ENCODE measurements at places on chromosomes 4 and X. TPM values are rescaled to one million over a fixed set of nuclear protein-coding genes. Genes with fewer than 3 reads are reported as not detected.

Gene FGFR3
- 8.1 TPM for total RNA-seq

Gene CXorf49
- 70.9 TPM for total RNA-seq

Gene APLN
- total RNA-seq = 0.36 TPM

Gene SRP72
- 92.2 TPM for total RNA-seq

Gene REELD1
- not detected for total RNA-seq

DNA sequence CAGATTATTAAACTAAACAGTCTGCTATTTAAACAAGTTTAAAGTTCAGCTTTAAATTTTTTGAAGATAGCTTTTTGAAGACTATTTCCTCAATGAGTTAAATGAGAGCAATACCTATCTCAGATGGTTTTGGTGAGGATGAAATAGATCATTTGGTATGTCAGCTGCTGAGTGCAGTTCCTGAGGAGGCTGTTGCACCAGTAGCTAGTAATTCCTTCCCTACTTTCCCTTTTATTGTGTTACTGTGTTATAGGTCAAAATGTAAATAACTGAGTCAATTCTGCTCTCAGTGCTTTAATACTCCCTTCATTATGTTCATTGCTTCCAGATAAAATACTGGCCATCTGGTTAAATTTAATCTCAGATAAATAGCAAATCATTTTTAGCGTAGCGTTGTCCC lies 48.6 kb downstream of the BMPR1B start:
- no peak for DNase-seq

DNA sequence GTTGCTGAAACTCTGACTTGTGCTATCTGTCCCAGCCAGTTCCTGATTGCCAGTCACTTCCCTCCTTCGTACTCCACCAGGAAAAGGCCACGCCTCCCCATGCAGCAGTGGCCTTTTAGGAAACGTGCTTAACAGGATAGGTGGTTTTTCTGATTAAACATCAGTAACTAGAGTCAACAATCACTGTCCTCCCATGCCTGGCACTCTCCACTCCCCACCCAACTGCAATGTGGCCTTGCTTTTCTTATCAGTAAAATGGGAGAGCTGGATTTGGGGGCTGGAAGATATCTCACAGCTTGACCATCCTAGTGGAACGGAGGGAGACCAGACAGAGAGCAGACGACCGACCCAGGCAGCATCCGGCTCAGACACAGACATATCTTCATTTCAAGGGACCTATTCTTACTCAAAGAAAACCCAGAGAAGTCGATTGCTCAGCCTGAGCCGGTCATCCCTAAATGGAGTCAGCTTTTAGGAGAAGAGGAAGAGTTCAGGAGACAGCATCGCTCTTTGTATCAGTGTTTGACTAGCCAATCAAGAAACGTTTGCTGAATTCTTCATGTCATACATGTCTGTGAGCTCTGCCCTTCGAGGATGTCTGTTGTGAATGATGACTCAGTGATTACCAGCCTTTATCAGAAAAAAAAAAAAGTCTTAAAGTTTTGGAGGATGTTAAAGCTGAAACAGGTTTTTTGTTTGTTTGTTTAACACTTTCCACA lies 12.7 kb upstream of the UBA6 start:
- no peak for DNase-seq

DNA sequence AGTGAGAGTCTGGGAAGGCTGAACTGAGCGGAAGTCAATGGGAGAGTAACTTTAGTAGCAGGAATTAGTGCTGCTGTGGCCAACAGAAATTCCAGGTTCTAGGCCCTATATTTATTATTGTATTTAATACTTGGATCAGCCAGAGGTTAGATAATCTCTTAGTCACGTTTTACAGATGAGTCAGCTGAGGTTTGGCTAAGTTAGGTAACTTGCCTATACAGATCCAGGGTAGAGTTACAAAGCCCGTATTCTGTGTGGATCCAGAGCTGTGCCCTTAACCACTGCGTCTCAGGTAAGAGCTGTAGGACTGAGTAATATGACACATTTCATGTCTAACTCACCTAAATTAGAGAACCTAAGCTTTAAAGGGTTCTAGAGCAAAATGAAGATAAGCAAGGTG lies 20.5 kb downstream of the PSMD10 start:
- no peak for DNase-seq

GRCh38 chrX:130028196-130028595 lies 45.8 kb downstream of the BCORL1 start:
- no peak for DNase-seq

DNA sequence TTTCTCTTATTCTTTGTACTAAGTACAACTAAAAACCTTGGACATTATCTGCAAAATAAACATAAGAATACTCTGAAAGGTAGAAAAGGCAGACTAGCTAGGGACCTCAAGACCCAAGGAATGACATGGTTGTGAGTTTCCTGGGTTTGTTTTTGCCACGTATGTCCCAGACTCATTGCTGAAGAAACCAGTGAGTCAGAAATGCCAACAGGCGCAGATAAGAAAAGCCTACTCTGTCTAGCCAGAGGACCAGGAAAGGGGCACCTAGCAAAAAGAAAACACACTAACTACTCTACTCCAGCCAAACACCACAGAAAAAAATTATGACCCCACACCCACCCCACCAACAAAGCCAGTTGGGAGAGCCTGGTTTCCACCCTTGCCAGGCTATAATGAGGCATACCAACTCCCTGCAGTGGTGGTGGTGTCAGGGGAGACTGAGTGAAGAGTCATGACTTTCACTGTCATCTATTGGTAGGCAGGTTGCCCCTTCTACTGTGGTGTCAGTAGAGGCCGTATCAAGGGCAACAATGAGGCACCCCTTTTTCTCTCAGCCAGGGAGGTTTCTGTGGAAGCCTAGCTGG lies 10.9 kb downstream of the MTMR1 start:
- DNase-seq = no peak

DNA sequence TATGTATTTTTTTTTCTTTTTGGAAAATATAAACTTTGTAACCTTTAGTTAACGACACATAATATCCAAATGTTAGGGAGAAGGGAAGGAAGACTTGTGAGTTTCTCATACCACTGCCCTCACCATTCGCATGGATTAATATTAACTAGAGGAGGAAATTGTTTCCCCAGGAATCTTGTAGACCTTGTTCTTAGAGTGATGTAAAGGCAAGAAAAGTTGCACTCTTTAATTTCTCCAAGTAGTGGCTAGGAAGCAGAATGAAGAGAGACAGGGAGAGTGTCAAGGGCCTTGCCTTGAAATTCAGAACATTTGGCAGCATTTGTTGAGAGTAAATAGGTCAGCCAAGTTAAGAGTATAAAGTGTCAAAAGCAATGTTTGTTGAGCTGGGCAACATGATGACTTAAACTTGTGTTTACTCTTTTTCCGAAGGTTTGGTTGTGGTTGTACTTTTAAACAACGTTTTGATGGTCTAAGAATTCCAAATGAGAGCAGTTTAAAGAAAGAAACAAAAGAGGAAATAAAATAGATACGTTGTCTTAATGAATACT lies 105.7 kb downstream of the TENM3 start:
- no peak for DNase-seq

Data from epithelial cell of proximal tubule (primary cell).